ENCODE measurements at places on chromosomes 1 and 21.

DNA sequence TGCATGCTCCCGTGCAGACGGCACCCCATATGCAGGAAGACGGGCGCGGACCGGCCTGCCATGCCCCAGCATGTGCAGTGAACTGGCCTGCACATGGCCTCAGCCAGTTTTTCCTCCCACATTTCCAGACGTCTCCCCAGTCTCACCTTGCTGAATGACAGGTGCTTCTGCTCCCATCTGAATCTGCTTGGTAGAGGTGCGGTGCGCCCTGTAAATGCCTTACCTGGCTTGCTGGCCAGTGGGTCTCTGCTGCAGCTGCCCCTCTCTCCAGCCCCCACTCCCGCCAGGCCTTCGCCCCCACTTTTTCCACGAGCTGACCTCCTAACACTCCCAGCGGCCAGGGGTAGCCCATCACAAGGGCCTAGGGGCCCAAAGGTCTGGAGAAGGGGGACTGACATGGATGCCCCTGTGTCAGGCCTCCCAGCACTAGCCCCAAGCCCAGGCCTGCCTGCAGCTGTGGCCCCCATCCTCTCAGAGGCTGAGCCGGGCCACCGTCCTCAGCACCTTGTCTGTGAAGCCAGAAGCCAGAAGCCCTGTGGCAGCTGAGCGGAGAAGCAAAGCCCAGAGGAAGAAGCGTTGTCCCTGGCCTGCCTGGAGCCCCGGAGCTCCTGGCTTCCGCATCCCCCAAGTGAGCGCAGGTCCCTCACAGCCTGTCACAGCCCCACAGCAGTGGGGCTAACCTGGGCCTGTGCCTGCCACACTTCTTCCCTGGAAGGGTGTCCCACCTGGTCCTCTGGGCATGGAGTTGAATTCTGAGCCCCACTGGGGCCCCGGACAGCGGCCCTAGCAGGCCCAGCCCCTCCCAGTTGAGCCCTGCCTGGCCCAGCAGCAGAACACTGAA lies 3.7 kb upstream of the SLC19A1 start:
- no peak for DNase-seq

- DNase-seq, result no peak
These were observed 115.9 kb downstream of the IFI44 start for GRCh38 chr1:78765489-78765888.

DNA sequence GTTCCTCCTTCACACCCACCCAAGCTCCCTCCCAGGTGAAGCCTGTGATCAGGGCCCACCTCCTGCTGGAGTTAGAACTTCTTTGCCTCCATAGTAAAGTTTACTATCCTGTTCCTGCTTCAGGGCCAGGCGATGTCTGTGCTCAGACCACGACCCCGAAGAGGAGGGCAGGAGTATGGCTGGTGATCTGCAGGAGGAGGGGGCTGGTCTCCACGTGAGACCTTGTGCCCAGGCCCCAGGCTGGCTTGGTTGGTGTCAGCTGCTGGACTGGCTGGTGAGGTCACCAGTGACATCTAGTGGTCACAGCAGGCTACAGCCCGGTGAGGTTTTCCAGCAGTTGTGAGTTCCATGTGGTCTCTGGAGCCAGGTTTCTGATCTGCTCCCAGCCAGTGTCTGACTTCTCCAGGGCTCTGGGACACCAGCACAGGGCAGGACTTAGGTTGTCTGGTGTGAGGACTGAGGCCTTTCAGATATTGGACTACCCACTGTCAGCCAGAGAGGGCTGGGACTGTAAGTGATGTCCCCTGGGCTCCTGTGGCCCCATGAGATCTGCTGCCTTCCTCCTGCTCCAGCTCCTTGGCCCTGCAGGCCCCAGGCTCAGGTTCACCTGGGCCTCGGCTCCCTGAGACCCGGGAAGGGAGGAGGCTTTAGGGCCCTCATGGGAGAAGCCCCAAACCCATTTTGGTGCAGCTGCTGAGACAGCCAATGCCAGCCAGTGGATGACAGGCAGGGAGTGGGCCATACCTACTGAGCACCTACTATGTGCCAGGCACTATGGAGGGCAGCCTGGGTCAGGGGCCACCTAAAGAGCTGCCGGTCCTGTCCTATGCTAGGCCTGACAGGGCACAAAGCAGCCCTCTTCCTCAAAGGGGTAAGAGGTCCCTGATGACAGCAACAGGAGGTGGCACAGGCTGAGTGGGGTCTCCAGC lies 6.0 kb upstream of the UBL4B start:
- peak; percentile 84 for DNase-seq

DNA sequence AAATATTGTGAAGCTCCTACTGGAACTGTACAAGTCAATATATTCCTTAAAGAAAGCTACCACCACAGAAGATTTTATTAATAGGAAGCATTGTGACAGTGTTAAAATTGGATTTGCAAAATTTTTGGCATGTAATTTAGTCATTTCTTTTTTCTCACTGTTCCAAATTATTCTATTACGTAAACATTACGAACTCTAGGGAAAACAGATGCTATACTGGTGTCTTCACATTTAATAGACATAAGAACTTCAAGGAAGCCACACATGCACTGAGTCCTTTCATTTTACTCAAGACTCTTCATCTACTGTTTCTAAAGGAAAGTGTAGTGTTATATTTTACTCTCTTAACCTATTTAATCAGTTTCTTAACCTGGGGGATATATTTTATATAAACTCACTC lies 135.4 kb downstream of the HMCN1 start:
- no peak for DNase-seq

DNA sequence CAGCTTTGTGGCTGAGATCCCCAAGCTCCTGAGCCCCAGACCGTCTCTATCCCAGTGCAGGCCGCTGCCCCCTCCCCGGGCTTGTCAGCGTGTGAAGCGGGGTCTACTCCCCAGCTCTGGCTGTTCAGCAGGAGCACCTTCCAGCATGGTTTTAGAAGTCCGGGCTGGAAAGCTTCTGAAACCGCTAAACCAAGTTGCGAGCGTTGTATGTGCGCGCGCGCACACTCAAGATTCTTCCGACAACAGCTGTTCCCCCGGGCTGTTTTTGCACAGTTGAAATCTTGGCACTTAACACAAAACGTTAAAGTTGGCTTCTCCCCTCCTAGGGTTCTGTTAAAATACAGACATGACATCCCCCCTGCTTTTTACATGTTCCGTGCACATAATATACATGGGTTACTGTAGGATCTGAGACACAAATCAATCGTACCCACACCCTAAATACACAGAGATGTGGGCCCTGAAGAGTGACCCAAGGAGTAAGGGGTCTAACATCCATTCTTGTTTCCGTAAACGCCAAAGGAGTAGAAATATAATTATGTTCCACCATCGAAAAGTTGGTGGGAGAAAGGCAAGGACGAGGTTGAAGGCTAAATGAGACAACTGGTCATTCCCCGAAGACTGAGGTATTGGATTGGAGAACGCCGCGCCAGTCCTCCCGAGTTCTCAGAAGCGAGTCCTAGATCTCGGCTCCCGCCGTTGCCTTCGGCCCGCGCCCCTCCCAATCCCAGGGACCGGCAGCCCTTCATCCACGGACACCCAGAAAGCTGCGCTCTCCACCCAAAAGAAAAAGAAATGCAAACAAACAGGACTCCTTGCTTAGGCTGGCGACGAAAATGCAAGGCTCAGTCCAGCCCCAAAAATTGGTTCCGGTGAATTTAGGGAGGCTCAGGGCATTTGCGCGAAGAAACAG lies 1.3 kb downstream of the TBX15 start:
- peak; percentile 65 for DNase-seq

- DNase-seq, result no peak
These were observed 83.7 kb downstream of the HLCS start for GRCh38 chr21:36882776-36883175.

DNA sequence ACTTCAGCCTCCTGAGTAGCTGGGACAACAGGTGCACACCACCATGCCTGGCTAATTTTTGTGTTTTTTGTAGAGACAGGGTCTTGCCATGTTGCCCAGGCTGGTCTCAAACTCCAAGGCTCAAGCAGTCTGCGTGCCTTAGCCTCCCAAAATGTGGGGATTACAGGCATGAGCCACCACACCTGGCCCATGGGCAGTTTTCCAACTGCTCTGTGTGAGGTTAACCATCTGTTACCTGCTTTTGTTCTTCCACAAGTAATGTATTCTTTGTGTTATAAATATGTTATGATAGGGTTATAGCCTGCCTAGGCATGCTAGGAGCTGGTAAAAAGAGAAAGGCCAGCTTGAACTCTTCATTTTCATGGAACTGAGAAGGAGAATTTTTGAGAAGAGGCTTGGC lies 30.7 kb downstream of the TUFT1 start:
- no peak for DNase-seq

DNA sequence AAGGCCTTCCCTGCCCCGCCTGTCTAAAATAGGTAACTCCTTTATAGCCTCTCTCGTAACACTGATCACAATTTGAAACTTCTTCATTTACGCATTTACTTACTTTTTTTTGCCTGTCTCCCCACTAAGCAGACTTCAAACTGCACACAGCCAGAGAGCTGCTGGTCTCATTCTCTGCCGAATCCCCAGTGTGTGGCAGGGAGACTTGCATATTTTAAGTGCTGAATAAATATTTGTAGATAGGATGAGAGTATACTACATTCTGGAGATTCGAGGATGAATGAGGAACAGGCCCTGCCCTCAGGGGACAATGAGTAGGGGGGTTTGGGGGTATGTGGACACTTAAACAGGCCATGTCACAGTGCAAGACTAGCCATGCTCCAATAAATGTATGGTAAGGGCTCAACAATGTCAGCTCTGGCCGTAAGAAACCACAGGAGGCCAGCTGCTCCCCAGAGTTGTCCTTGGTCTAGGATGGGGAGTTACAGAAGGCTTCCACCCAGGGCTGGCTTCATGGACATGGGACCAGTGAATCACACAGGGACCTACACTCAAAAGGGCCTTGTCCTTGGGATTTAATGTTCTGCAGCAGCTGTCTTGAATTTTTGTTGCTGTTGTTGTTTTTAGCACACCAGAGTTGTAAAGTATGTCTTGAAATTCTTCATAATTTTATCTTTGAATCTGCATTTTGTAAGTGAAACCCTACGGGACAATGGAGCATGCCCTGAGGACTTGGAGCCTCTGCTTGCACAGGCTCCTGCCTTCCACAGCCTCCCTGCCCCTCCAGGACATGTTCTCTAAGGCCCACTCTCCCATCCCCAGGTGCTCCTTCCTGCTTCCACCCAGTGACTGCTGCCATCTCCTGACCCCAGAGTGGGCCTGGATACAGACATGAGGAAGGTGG lies 8.5 kb downstream of the DIO1 start:
- DNase-seq, result peak; percentile 8

GRCh38 chr1:15081102-15081501 lies 72.4 kb upstream of the TMEM51 start:
- DNase-seq, result no peak

GRCh38 chr21:28592205-28592865 lies 400.3 kb downstream of the LTN1 start:
- DNase-seq, result no peak

DNA sequence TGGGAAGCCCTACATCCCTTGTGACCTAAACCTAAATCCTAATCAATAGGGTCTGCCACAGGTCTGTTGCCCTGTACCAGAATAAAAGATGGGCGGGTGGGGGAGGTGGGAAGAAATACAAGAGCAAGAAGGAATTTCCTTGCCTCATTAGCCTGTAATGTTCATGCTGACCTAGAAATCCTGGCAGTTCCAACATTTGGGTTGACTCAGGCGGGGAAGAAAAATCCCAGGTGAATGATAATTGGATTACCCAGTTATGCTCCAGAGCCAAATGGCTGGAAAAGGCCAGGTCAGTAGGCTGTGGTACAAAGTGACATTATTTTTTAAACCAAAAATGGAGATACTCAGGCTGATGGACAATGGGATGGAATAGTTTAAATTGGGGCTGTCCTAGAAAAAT lies 27.3 kb upstream of the A3GALT2 start:
- DNase-seq, result peak; percentile 61

GRCh38 chr1:216457356-216457755 lies 34.1 kb upstream of the USH2A start:
- peak; percentile 64 for DNase-seq

DNA sequence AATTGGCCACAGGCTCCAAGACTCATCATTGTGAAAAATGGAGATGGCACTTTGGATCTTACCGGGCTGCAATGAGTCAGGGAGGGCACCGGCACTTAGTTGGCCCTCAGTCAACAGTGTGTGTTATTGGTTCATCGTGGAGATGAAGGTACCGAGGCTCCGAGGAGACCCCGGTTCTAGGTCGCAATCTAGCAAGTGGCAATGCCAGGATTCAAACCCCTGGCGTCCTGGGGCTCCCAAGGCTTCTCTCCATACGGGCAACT lies 49.0 kb upstream of the ACOT11 start:
- DNase-seq, result no peak

Data from choroid plexus epithelial cell (primary cell).